ENCODE measurements at places on chromosomes 3 and 15. TPM values are rescaled to one million over a fixed set of nuclear protein-coding genes. Genes with fewer than 3 reads are reported as not detected.

The MYRIP gene
- not detected for total RNA-seq

The ZIC1 gene
- total RNA-seq: not detected

The ACSBG1 gene
- not detected for total RNA-seq

The FSTL1 gene
- total RNA-seq: 5.1 TPM

The CHRM5 gene
- total RNA-seq: not detected

The XCR1 gene
- 0.08 TPM for total RNA-seq

The KLHL25 gene
- total RNA-seq: 11.7 TPM

The GALNT15 gene
- total RNA-seq: 0.06 TPM

The PARL gene
- 38.8 TPM for total RNA-seq

The OR5K2 gene
- not detected for total RNA-seq

The SCAANT1 gene
- not detected for total RNA-seq

The MEF2A gene
- 33.9 TPM for total RNA-seq

The LRTM1 gene
- not detected for total RNA-seq

The CD200R1 gene
- total RNA-seq: 10.8 TPM

The TRIM42 gene
- not detected for total RNA-seq

The PAQR9 gene
- not detected for total RNA-seq

The LRRIQ4 gene
- total RNA-seq: not detected

The FETUB gene
- not detected for total RNA-seq

The LRIG1 gene
- total RNA-seq: 33.5 TPM

The RAB5A gene
- total RNA-seq: 89.5 TPM

The CKMT1A gene
- 0.28 TPM for total RNA-seq

The NR2E3 gene
- total RNA-seq: not detected

The SNX22 gene
- 3.7 TPM for total RNA-seq

The LYZL4 gene
- not detected for total RNA-seq

The SLC15A2 gene
- 3.0 TPM for total RNA-seq

The RASGRP1 gene
- total RNA-seq: 131 TPM

The RAD51 gene
- 2.5 TPM for total RNA-seq

The PHLDB2 gene
- total RNA-seq: 12.1 TPM

The FGF12 gene
- total RNA-seq: 0.09 TPM

The DPPA2 gene
- not detected for total RNA-seq

The IMPG2 gene
- 0.82 TPM for total RNA-seq
